ENCODE measurements at places on chromosomes 7 and 10. TPM values are rescaled to one million over a fixed set of nuclear protein-coding genes. Genes with fewer than 3 reads are reported as not detected.

DNA sequence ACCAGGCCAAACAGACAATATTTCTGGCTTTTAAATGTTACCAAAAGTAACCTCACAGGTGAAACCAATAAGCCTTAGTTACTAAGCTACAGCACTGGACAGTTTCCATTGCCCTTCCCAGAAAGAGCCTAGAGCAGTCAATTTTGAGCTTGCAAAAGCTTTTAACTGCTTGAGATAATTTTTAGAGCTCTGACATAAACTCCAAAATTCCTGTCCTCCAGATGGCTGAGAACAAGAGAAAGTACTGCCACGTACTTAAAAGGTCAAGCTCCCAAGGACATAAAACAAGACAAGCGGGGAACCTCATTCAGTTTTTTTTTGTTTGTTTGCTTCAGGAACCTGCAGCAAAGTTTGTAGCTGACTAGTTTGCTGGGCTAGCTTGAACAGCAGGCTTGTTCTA lies 54.1 kb downstream of the BBS9 start:
- DNase-seq = no peak

GRCh38 chr7:24914465-24914859 lies 65.5 kb downstream of the OSBPL3 start:
- no peak for DNase-seq

DNA sequence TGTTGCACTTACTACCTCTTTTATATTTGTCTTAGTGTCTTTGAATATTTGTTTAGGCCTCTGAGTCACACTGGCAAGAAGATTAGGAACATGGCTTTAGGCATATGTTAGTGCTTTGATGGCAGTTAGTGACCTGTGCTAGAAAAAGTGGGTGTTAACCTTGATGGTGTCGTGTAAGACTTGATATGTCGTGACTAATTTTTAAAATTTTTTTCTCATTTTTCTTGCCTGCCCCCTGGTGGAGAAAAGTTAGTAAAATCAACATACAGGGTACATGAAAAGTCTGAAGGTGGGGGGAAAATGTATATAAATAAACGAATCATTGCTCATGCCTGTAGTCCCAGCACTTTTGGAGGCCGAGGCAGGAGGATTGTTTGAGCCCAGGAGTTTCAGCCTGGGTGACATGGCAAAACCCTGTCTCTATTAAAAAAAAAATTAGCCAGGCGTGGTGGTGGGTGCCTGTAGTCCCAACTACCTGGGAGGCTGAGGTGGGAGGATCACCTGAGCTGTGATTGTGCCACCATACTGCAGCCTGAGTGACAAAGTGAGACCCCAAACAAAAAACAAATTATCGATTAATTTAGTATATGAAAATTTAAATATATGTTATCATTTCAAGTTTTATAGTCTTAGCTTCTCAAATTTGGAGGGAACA lies 44.6 kb downstream of the TAX1BP1 start:
- DNase-seq = no peak

The RNF148 gene
- not detected for polyA plus RNA-seq

The SCRN1 gene
- polyA plus RNA-seq = 64.7 TPM

The PAXIP1 gene
- polyA plus RNA-seq = 22.8 TPM

The RARRES2 gene
- polyA plus RNA-seq = 54.5 TPM
